ENCODE measurements at places on chromosomes 2 and 18.
A peak's percentile ranks its signal among the peaks of the same experiment; 100 is the strongest.

GRCh38 chr18:2237706-2238105, 333.6 kb downstream of the METTL4 start:
- no peak for DNase-seq

- DNase-seq: peak; percentile 89
Observed at GRCh38 chr18:55265984-55266383, 306.7 kb upstream of the CCDC68 start.

DNA sequence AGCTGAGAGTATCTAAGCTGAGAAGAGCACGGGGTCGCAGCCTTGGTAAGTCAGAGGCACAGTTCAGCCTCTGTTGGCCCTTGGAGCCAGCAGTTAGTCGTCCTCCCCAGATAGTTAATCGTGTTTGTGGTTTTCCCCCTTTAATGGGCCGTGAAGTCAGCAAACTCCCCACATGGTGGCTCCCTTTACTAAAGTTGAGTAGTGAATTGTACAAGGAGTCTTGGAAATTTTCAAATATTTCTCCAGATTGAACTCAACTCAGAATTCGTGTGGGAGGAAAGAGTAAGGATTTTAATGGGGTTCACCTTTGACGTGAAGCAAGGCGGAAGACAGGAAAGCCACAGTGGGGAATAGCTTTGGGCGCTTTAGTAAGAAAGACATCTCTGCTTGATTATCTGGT, 2.4 kb upstream of the ADCYAP1 start:
- DNase-seq: no peak

DNA sequence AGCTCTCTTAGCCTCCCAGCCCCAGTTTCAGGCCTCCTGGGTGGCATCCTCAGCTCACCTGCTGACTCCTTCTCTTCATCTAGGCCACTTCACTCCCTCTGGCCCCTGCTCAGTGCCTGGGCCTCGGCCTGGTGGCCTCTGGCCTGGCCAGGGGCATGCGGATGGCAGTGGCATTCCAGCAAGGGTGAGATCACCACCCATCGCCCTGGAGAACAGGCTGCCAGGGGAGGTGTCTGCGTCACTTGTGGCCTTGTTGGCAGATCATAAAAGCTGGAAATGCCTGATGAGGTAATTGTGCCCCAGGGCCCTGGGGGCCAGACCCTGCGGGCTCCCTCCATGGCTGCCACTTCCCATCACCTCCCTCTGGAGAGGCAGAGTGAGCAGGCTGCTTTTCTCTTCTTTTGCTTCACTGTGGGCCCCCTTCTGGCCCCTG, 72.5 kb upstream of the SMAD2 start:
- peak; percentile 30 for DNase-seq

DNA sequence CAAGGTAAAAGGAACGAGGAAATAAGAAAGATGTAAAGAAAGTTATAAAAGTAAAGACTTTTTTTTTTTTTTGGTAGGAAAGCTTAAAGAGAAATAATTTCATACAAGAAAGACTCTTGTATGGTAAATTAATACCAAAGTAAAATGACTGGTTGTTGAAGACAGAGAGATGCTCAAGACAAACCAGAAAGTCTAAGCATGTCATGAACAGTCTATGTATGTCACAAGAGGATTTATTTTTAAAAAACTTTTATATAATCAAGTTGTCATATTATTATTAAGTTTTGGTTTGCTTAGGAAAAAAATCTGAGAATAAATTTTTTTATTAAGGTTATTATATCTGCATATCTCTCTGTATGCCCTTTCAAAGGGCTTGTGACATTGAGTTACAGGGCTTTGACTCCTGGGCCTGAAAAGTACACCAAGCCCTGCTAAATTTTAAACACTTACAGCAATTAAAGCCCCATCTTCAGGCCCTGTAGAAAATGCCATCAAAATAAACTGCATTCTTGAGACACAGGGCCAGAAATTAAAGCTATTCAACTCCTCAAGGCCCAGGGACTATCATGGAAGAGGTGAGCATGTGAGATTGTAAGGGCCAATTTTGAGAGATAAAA, 10.9 kb upstream of the SGPP2 start:
- DNase-seq: no peak

GRCh38 chr2:103159018-103159417, 397.2 kb downstream of the TMEM182 start:
- DNase-seq: no peak

DNA sequence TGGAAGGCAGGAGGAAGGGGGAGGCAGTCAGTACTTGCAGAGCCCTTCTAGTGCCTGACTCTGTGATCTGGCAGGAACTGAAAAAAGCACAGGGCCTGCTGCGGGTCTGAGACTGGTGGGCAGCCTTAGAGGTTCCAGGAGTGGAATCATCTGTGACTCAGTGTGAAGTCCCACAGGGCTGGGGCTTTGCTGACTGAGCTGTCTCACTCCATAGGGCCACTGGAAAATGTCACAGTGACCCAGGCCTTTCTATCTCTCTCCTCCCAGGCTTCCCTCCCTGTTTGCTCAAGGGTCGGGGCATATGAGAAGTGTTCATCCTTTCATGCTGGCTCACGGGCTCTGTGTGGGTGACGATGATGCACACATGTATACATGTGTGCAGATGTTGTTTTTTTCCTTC, 47.1 kb upstream of the ZFP36L2 start:
- DNase-seq: peak; percentile 63

- DNase-seq: peak; percentile 57
Observed at GRCh38 chr2:48343571-48344440, 186.1 kb upstream of the STON1 start.

GRCh38 chr2:127859712-127860085, 1.7 kb upstream of the POLR2D start:
- no peak for DNase-seq

GRCh38 chr2:68366083-68366560, 1.0 kb downstream of the PLEK start:
- no peak for DNase-seq

GRCh38 chr2:233993461-233993860, 57.0 kb upstream of the SPP2 start:
- no peak for DNase-seq

DNA sequence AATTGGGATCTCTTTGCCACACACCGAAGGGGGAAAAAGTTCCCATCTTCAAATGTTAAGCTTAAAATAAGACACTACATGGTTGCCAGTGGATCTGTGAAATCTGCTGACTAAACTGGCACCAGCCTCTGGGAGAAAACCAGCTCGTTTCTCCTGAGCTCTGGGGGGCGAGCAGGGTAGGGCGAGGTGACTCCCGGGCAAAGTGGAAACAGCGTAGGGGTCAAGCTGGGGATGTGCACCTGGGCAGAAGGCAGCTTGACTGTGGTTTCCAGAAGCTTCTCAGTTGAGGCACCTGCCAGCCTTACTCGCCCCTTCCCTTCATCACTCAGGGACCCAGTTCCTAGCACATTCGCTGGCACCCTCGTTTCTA, 62.8 kb downstream of the SFXN5 start:
- no peak for DNase-seq

DNA sequence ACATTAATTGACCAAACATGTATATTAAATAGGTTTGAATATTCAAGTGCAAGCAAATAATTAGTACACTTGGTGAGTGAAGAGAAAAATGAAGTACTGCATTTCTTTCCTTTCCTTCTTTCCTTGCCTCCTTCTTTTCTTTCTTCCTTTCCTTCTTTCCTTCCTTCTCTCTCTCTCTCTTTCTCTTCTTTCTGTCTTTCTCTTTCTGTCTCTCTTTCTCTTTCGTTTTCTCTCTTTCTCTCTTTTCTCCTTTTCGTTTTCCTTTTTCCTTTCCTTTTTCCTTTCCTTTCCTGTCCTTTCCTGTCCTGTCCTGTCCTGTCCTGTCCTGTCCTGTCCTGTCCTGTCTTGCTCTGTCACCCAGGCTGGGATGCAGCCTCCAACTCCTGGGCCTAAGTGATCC, 119.6 kb downstream of the SH3RF3 start:
- DNase-seq: no peak

DNA sequence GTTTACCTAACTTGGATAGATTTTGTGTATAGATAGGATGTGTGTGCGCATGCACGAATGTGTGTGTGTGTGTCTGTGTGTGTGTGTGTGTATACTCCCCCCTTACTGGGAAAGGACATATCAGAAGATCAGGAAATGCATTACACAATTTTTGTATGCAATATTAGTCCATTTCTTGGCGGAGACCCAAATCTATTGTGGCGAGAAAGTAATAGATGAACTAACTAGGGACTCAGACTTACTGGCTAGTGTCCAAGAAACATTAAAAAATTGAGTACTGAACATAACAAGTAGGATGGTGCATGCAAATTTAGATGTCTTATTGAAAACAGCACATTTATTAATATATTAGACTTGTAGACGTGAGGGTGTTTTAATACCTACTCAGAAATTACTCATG, 1036.5 kb upstream of the FANCL start:
- DNase-seq: peak; percentile 12

DNA sequence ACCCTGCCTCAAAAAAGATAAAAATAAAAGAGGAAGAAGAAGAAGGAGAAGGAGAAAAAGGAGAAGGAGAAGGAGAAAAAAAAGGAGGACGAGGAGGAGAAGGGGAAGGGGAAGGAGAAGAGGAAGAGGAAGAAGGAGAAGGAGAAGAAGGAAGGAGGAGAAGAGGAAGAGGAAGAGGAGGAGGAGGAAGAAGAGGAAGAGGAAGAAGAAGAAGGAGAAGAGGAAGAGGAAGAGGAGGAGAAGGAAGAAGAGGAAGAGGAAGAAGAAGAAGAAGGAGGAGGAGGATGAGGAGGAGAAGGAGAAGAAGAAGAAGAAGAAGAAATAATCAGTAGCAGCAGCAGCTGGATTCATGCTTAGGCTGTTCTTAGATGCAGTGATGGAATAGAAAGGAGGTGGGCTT, 159.7 kb downstream of the TFCP2L1 start:
- no peak for DNase-seq

DNA sequence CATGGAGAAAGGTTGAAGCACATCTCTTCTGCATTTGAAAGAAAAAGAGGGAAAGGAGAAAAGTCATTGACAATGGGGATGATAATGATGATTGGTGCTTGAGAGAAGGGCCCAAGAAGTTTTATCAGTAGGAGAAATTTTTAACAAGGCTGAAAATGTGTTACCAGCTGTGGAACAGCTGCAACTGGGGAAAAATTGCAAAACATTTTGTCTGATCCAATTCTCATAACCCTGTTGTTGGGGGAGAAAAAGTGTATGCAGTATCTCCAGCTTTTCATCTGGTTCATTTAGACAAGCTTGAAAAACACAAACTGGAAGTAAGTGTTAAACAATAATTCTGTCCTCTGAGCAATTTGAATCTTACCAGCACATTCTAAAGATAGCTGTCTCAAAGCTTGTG, 92.7 kb downstream of the CSRNP3 start:
- no peak for DNase-seq

DNA sequence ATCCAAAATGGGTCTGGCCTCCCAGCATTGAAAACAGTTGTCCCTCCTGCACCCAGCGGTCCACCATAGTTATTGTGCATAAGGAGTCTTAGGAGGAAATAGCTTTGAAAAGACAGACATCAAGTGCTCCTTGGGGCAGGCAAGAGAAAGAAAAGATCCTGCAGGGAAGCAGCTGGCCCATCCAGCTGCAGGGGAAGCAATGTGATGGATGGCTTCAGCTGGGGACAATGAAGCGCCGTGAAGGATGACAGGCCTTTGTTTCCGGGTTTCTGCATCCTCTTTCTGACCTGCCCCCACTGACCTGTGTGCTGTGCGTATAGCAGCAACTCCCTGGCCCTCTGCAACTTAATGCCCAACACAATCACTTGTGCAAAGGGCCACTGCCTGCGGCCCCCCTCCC, 142.9 kb upstream of the NCKAP5 start:
- DNase-seq: no peak

GRCh38 chr2:38202713-38203445, 126.9 kb upstream of the CYP1B1 start:
- DNase-seq: no peak

DNA sequence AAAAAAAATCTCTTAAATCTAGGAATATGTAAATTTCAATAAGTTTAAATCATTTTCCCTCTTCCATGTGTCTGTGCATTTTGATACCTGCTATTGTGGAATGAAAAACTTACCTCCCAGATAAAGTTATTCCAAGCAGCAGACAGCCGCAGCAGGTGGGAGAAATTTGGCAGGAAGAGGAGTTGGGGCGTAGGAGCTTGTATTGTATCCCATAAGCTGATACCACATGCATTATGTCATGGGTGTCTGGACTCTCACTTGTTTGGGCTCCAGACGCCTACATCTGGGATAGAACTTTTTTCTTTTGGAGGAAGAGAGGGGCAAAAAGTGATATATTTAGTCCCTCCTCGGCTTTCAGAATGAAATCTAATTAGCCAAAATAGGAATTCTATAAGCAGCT, 59.3 kb upstream of the TCF4 start:
- no peak for DNase-seq

Data from fibroblast of skin of scalp (primary cell).